ENCODE measurements at places on chromosomes 5 and 9. TPM values are rescaled to one million over a fixed set of nuclear protein-coding genes. Genes with fewer than 3 reads are reported as not detected.

GRCh38 chr9:93612796-93613154 is 36.4 kb downstream of the PHF2 start:
- no peaks in the 10 kb centered on the region for H3K36me3 ChIP-seq
- no peaks in the 10 kb centered on the region for H3K4me1 ChIP-seq
- no peak overlapping the region for H3K4me3 ChIP-seq

- H3K4me3 ChIP-seq = no peak overlapping the region
- no peaks in the 10 kb centered on the region for H3K36me3 ChIP-seq
- H3K27me3 ChIP-seq = no peaks in the 10 kb centered on the region
Measured at GRCh38 chr9:13960011-13960765, 353.8 kb downstream of the NFIB start.

- DNase-seq = no peak
- H3K36me3 ChIP-seq = no peaks in the 10 kb centered on the region
- no peak overlapping the region for H3K27ac ChIP-seq
Measured at GRCh38 chr9:109912082-109912582, 132.1 kb downstream of the PALM2AKAP2 start.

GRCh38 chr9:27110181-27110580 is 1.2 kb downstream of the TEK start:
- no peaks in the 10 kb centered on the region for H3K4me1 ChIP-seq
- DNase-seq = no peak
- no peaks in the 10 kb centered on the region for H3K27me3 ChIP-seq
- H3K36me3 ChIP-seq = no peaks in the 10 kb centered on the region
- no peak overlapping the region for H3K4me3 ChIP-seq

GRCh38 chr5:6469836-6470235 is 21.2 kb downstream of the UBE2QL1 start:
- H3K27me3 ChIP-seq = peaks cover 38% of the 10 kb centered on the region
- no peak for DNase-seq
- H3K36me3 ChIP-seq = no peaks in the 10 kb centered on the region

GRCh38 chr5:180589771-180590542 is 1.3 kb downstream of the SCGB3A1 start:
- DNase-seq = no peak
- peaks cover 3% of the 10 kb centered on the region for H3K27me3 ChIP-seq
- H3K27ac ChIP-seq = no peak overlapping the region

- H3K4me1 ChIP-seq = peaks cover 7% of the 10 kb centered on the region
- DNase-seq = no peak
- H3K36me3 ChIP-seq = peaks cover 12% of the 10 kb centered on the region
- H3K4me3 ChIP-seq = no peak overlapping the region
- H3K27ac ChIP-seq = no peak overlapping the region
Measured at GRCh38 chr5:67160985-67161384, 35.6 kb downstream of the CD180 start.

Gene ADAMTSL2
- not detected for polyA plus RNA-seq

Gene TNFSF8
- polyA plus RNA-seq = not detected
